ENCODE measurements at places on chromosomes 11 and 22. TPM values are rescaled to one million over a fixed set of nuclear protein-coding genes. Genes with fewer than 3 reads are reported as not detected.

DNA sequence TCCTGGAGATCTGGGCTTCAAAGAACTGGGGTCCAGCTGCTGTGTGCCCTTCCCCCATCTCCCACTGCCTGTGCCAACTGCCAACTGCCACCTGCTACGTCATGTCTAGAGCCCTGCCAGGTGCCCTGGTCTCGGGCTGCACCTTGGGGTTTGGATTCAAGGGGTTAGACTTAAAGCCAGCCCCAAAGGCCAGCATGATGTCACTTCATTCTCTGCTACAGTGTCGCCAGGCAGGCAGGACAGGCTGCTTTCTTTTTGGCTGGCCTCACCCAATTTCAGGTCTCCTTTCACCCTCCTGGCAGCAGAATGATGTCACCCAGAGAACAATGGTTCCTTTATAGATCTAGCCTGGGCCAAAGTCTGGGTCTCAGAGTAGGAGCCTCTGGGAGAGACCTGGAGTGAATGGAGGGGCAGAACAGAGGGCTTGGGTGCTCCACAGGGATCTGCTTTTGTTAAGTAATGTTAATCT lies 79.5 kb upstream of the CRYBB3 start:
- DNase-seq: no peak

DNA sequence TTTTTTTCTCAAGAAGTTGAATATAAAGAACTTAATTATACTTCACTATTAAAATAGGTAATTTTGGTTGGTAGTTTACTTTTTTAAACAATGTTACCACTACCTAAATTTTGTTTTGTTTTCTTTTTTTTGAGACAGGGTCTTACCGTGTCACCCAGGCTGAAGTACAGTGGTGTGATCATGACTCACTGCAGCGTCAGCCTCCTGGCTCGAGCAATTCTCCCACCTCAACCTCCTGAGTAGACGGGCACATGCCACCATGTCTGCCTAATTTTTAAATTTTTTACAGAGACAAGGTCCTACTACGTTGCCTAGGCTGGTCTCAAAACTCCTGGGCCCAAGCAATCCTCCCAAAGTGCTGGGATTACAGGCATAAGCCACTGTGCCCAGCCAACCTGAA lies 17.6 kb downstream of the SPCS2 start:
- DNase-seq: no peak

The C11orf42 gene
- polyA plus RNA-seq: not detected

GRCh38 chr11:27460158-27460978 lies 12.2 kb downstream of the LGR4 start:
- DNase-seq: no peak

DNA sequence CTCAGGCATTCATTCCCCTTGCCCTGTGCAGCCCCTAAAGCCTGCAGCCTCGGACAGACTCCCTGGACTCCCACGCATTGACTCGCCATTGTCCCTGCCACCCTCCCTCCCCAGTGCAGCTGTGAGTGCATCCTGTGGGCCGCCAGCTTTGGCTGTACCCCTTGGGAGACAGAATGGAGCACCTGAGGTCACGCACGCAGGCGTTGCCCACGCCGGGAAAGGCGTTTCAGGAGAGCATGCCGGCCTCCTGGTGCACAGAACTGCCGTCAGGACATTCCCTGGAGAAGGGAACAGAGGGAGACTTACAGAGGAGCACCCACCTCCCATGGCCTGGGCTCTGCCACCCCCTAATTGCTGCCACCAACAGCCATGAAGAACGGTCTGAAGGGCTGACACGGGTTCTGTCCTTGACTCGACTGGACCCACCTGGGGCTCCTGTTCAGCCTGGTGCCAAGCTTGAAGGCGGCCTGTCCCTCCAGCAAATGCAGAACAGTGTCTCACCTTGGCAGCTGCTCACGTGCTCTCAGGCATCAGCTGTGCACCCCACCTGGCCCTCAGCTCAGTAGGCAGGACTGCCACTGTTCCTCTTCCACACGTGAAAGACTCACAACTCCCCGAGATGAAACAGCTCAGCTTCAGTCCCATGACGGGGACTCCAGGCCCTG lies 503.8 kb downstream of the BRD1 start:
- no peak for DNase-seq

The SHANK2 gene
- 9.2 TPM for polyA plus RNA-seq

The NXPE1 gene
- not detected for polyA plus RNA-seq

The TMEM45B gene
- polyA plus RNA-seq: 4.7 TPM

GRCh38 chr11:117664897-117665296 lies 132.1 kb downstream of the DSCAML1 start:
- no peak for DNase-seq

The CNTN5 gene
- 0.08 TPM for polyA plus RNA-seq

- DNase-seq: no peak
These were observed 7.6 kb downstream of the SLC29A2 start for GRCh38 chr11:66363805-66364535.

DNA sequence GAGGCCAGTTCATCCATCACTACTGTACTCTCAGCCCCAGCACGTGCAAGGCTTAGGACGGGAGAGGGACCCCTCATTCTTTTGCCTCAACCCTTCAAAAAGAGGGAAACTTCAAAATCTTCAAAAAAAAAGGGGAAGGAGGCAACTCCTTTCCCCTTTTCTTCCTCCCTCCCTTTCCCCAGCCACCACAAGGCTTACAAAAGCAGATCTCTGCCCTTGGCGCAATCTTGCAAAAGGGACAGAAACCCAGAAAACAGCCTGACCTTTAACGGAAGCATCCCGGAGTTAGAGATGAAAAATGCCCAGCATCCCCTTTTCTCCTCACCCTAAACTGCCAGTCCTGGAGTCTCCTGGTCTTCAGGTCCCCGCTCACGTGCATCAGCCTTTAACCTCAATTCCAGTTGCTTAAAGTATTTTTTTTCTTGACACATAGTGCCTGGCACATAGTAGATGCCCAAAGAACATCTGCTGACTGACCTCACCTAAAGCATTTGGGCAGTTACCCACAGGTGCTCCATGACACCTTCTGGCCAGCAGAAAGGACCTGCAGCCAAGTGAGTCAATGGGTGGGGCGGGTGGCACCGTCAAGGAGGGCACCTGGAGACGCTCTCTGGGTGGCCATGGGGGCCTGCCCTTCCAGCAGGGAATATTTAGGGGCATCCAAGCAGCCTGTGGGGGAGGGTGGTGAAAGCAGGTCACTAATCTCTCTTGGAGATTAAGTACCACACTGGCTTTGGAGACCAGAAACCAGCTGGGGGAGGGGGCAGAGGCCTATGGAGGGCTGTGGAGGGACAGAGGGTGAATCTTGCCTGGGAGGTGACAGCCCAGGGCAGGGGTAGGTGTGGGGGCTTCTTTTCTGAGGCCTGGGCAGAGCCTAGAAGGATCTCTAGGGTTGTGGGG lies 16.3 kb downstream of the NECTIN1 start:
- DNase-seq: no peak

GRCh38 chr22:32331918-32332725 lies 25.5 kb upstream of the RFPL3 start:
- no peak for DNase-seq
